ENCODE measurements at places on chromosomes 2 and 18. TPM values are rescaled to one million over a fixed set of nuclear protein-coding genes. Genes with fewer than 3 reads are reported as not detected.

Gene SPR
- polyA plus RNA-seq = 25.1 TPM

Gene SLC8A1
- 2.7 TPM for polyA plus RNA-seq

Gene ZC3H15
- polyA plus RNA-seq = 116 TPM

DNA sequence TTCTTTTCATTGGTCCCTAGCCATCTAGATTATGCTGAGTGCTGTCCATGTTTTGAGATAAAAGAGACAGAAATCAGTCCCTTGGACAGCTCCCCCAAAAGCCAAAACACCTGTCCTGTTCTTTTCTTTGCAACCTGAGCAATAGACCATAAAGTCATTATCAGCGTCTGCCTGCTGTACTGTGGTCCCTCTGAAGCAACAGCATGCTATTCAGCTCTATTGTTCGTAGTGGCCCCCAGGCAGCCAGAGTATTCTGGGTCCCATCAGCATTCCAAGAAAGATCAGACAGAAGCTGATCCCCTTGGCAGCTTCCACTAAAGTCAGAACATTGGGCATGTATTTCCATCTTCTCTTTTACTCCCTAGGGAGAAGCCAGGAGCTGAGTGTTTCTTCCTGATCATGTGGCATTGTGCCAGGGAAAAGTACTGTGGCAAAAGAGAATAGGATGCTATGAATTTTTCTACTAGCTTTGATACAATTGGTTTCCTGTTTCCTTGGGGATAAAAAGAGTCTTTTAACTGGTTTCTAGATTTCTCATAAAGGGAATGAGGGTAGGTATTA, 33.6 kb upstream of the ZSWIM2 start:
- DNase-seq = no peak
- no peaks in the 10 kb centered on the region for H3K27me3 ChIP-seq

GRCh38 chr18:10414293-10414842, 40.1 kb upstream of the APCDD1 start:
- H3K27ac ChIP-seq = peak overlapping the region; percentile 22
- no peaks in the 10 kb centered on the region for H3K36me3 ChIP-seq
- H3K4me1 ChIP-seq = peaks cover 60% of the 10 kb centered on the region
- no peak for DNase-seq
- H3K27me3 ChIP-seq = no peaks in the 10 kb centered on the region

DNA sequence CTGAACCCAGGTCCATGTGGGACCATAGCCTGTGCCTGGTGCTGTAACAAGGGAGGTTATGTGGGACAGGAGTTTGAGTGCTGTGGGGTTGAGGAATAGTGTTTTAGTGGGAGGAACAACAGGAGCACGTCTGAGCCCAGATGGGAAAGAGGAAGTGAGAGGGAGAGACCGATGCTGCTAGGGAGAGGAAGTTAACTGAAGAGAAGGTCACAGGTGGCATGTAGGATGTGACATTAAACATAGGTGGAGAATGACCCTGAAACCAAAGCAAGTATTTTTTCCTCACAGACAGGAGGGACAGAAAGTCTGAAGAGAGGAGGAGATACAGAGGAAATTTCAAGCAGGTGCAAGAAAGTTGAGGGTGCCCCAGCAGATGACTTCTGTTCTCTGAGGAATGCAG, 87.8 kb downstream of the ACOXL start:
- H3K4me3 ChIP-seq = no peak overlapping the region
- no peaks in the 10 kb centered on the region for H3K36me3 ChIP-seq
- no peak for DNase-seq
- peaks cover 10% of the 10 kb centered on the region for H3K27me3 ChIP-seq
- H3K4me1 ChIP-seq = no peaks in the 10 kb centered on the region

DNA sequence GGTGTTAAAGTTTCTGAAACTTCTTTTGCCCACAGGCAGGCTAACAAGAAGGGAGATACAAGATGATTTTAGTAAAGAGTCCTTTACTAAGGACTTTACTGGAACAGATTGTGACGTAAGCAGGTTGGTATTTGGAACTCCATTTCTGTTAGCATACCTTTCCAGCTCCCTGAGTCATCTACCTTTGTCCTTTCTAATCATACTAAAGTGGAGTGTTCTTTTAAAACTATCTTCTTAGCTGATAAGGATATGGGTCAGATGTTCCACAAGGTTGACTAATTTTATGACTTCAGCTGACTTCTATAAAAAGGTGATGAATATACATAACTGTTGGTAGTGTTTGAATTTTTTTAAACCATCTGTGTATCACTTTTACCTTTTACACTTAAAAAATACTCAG, 21.1 kb downstream of the UGP2 start:
- H3K27me3 ChIP-seq = no peaks in the 10 kb centered on the region
- peaks cover 12% of the 10 kb centered on the region for H3K36me3 ChIP-seq
- peak overlapping the region; percentile 16 for H3K27ac ChIP-seq

GRCh38 chr2:121075006-121075551, 209.9 kb downstream of the TFCP2L1 start:
- H3K4me1 ChIP-seq = peaks cover 5% of the 10 kb centered on the region
- H3K4me3 ChIP-seq = peak overlapping the region; percentile 51
- DNase-seq = peak; percentile 73
- no peaks in the 10 kb centered on the region for H3K36me3 ChIP-seq

GRCh38 chr2:5482929-5483331, 209.3 kb upstream of the SOX11 start:
- H3K36me3 ChIP-seq = no peaks in the 10 kb centered on the region
- no peak for DNase-seq
- no peaks in the 10 kb centered on the region for H3K4me1 ChIP-seq
- no peak overlapping the region for H3K27ac ChIP-seq

DNA sequence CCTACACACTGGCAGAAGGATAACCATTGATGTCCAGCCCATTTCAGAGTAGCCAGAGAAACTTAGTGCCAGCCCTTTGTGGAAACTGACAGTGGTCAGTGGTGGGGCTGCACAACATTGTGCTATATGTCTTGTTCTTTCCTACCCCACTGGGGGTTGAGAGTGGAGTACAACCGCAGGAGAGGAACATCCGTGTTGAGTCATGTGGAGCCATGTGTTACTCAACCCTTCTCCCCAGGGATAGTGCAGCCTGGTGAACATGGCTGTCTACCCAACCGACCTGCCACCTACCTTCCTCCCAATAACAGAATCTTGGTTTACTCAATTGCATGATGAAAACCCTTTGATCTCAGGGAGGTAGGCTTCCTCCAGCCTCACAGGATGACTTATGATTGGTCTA, 65.3 kb upstream of the MAPK4 start:
- no peak for DNase-seq
- no peak overlapping the region for H3K27ac ChIP-seq
- H3K27me3 ChIP-seq = no peaks in the 10 kb centered on the region
- no peaks in the 10 kb centered on the region for H3K4me1 ChIP-seq
- H3K4me3 ChIP-seq = no peak overlapping the region

GRCh38 chr18:9825571-9826073, 60.2 kb upstream of the TXNDC2 start:
- DNase-seq = no peak
- H3K27me3 ChIP-seq = no peaks in the 10 kb centered on the region
- no peak overlapping the region for H3K4me3 ChIP-seq

DNA sequence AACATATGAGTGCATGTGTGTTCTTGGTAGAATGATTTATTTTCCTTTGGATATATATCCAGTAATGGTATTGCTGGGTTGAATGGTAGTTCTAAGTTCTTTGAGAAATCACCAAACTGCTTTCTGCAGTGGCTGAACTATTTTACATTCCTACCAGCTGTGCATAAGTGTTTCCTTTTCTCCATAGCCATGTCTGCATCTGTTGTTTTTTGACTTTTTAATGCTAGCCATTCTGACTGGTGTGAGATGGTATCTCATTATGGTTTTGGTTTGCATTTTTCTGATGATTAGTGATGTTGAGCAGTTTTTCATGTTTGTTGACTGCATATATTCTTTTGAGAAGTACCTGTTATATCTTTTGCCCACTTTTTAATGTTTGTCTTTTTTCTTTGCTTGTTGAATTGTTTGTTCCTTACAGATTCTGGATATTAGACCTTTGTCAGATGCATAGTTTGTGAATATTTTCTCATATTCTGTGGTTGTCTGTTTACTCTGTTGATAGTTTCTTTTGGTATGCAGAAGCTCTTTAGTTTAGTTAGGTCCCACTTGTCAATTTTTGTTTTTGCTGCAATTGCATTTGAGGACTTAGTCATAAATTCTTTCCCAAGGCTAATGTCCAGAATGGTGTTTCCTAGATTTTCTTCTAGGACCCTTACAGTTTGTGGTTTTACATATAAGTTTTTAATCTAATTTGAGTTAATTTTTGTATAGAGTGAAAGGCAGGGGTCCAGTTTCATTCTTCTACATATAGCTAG, 17.6 kb upstream of the KCNE4 start:
- H3K36me3 ChIP-seq = no peaks in the 10 kb centered on the region
- no peaks in the 10 kb centered on the region for H3K4me1 ChIP-seq
- no peak overlapping the region for H3K27ac ChIP-seq
- no peak overlapping the region for H3K4me3 ChIP-seq

- peaks cover 9% of the 10 kb centered on the region for H3K27me3 ChIP-seq
- H3K27ac ChIP-seq = no peak overlapping the region
- no peaks in the 10 kb centered on the region for H3K4me1 ChIP-seq
- no peak overlapping the region for H3K4me3 ChIP-seq
Measured at GRCh38 chr2:133952420-133952819, 301.5 kb upstream of the MGAT5 start.

DNA sequence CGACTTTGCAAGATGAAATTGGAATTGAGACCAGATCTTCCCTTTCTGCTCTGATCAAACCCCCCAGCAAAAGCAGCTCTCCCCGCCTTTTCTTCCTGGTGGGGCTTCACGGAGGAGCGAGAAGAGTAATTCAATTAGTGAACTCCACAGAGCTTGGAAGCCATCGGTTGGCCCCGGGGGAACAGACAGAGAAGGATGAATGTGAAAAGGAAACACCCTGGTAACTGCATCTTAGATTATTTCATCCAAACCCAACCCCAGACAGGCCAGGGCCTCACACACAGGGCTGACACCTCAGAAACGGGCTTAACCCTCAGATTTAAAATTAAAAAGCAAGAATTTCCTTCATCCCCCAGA, 18.3 kb downstream of the SMAD7 start:
- peaks cover 2% of the 10 kb centered on the region for H3K36me3 ChIP-seq
- H3K4me1 ChIP-seq = peaks cover 67% of the 10 kb centered on the region
- H3K27ac ChIP-seq = no peak overlapping the region
- no peak for DNase-seq

GRCh38 chr2:170885130-170885791, 43.8 kb upstream of the GORASP2 start:
- no peak overlapping the region for H3K4me3 ChIP-seq
- H3K27me3 ChIP-seq = no peaks in the 10 kb centered on the region
- H3K27ac ChIP-seq = no peak overlapping the region
- H3K36me3 ChIP-seq = no peaks in the 10 kb centered on the region
- DNase-seq = peak; percentile 33
- H3K4me1 ChIP-seq = peaks cover 13% of the 10 kb centered on the region

GRCh38 chr2:215903203-215903602, 110.1 kb downstream of the MREG start:
- no peak overlapping the region for H3K27ac ChIP-seq
- no peak for DNase-seq
- no peaks in the 10 kb centered on the region for H3K4me1 ChIP-seq
- no peaks in the 10 kb centered on the region for H3K36me3 ChIP-seq
- no peaks in the 10 kb centered on the region for H3K27me3 ChIP-seq

- H3K27me3 ChIP-seq = no peaks in the 10 kb centered on the region
- H3K4me3 ChIP-seq = no peak overlapping the region
Measured at GRCh38 chr2:126495189-126495588, 160.8 kb upstream of the GYPC start.

Measured in keratinocyte (primary cell).